ENCODE measurements at places on chromosomes 16 and 17.

DNA sequence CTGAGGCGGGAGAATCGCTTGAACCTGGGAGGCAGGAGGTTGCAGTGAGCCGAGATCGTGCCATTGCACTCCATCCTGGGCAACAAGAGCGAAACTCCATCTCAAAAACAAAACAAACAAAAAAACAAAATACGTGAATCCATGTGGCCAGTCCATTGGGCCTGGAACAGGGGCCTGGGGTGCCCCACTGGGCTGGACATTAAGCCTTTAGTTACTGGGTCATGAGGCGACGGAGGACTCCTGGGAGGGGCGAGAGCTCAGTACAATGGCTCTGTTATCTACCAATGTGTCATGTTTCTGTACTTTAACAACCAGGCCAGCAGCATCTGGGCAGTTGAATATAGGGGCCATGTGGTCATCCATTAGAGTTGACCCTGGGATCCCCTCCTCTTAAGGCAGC is 18.9 kb upstream of the CLEC18A start:
- DNase-seq = no peak

DNA sequence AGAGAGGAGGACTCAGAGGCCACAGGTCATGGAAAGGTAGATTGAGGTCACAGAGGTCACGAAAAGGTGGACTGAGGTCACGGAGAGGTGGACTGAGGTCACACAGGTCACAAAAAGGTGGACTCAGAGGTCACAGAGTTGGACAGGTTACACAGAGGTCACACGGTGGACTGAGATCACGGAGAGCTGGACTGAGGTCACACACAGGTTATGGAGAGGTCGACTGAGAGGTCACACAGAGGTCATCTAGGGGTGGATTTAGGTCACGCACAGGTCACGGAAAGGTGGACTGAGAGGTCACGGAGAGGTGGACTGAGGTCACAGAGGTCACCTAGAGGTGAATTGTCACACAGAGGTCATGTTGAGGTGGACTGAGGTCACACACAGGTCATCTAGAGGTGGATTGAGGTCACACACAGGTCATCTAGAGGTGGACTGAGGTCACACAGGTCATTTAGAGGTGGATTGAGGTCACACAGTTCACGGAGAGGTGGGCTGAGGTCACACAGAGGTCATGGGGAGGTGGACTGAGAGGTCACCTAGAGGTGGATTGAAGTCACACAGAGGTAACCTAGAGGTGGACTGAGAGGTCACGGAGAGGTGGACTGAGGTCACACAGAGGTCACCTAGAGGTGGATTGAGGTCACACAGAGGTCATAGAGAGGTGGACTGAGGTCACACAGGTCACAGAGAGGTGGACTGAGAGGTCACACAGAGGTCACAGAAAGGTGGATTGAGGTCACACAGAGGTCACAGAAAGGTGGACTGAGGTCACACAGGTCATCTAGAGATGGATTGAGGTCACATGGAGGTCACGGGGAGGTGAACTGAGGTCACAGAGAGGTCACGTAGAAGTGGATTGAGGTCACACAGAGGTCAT is 26.7 kb upstream of the JPT2 start:
- no peak for DNase-seq

- DNase-seq = peak; percentile 53
These were observed 802 bp upstream of the TOB1 start for GRCh38 chr17:50866950-50867362.

GRCh38 chr17:39606434-39607056 is 1.2 kb downstream of the NEUROD2 start:
- no peak for DNase-seq

DNA sequence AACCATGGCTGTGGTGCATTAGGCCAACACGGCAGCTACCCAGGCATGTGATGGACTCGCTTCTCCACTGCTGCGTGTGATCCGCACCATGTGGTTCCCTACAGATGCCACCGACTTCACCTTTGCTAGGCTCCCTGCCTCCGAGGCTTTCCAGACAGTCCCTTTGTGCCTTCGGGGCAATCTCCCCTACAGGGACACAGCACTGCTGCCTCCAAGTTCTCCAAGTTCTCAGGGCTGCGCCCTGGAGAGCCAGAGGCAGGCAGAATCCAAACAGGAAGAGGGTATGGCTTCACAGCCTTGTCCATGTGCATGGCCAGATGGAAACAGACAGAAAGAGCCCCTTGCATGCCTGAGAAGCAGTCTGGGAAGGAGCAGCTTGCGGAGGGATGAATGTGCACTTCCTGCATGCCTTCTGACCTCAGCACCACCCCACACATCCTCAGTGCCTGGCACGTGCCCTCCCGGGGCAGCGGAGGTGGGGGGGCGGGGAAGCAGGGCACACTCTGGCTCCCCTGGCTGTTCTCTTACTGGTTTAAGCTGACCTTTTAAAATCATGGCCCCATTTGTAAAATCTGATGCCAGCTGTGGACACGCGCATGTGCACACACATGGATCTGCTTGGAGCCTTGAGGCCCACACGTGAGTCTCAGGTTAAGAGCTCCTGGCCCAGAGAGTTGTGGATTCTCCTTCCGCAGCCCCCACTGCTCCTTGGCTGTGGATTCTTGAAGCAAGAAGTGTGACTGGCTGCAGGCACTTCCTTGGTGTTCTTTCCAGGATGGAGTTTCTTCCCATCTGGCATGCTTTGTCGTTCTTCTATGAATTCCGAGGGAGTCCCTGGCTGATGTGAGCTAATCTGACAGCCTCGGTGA is 55.3 kb upstream of the MTSS2 start:
- no peak for DNase-seq

DNA sequence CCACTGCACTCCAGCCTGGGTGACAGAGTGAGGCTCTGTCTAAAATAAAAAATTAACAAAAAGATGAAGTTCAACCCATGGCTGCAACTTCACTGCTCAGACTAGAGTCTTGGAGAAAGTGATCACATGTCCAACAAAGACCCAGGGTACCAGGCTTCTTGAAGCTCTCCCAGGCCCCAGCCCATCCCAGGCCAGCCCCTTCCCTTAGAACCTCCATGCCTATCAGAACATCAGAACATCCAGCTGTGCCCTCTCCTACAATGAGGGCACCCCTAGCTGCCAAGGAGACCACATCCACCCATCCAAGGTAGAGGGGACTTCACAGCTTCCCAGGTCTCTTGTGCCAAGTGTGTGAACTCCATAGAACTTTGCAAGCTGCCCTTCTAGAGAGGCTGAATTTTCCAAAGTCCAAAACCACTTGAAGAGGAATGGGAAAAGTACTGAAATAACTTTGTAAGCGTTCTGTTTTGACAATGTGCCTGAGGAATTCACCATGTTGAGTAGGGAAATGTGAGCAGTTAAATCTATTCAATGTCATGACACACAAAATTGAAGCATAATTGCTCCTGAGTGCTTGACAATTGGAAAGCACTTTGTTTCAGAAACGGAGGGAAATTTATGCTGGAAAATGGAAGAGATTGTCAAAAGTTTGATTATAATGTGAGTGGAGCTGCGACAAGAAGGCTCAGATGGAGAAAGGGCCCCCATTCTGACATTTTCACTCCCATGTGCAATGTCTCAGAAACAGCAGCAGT is 230.4 kb downstream of the ZNF423 start:
- no peak for DNase-seq

- DNase-seq = no peak
These were observed 17.1 kb upstream of the CDH1 start for GRCh38 chr16:68719993-68720489.

- DNase-seq = no peak
These were observed 1.3 kb upstream of the SP2 start for GRCh38 chr17:47894498-47895346.

DNA sequence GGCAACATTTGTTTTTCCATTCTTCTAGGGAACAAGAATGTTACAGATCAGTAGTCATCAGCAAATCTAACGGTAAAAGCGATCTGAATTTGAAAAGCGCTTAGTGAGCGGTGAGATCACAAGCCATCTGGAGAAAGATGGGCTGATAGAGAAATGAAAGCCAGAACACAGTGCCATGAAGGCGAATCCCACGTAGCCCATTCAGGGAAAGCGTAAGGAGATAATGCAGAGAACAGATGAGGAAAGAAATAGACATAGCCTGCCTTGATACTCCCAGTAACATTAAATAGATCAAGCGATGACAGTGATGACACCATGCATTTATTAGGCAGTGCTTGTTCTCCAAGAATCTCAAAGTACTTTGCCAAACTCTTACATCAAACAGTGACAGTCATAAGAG is 183.1 kb upstream of the PSMD7 start:
- no peak for DNase-seq

DNA sequence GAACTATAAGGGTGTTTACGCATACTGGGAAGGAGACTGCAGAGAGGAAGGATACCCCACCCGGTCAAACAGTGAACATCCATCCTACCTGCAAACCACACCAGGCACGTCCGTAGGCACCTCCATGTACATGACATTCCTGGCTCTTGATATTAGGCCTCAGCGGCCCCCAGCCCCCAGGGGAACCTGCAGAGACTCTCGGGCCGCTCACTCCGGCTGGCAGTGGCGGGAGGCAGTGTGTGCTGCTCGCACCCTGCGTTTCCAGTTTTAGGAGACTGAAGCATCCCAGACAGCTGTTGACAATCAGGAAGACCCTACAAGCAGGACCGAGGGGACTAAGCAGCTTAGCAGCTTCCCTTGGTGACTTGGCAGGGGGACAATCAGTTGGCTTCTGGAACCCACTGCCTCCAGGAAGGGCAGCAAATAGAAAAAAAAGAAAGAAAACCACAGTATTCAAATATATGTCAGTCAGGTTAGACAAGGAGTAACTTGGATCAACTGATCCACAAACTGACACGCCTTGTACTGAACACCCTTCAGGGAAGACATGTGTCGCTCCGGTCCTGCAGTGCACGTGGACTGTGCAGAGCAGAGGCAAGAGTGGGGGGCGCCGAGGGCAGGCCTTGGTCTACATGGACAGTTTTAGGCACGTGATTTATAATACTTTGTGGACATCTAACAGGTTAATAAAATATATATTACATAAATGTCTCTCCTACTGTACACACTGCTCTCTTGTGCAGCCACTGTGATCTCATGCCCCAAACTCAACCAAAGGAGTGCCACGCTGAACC is 29.9 kb upstream of the CLEC18B start:
- no peak for DNase-seq

- no peak for DNase-seq
These were observed 23.6 kb upstream of the WIPI1 start for GRCh38 chr17:68480885-68481284.

- no peak for DNase-seq
These were observed 14.7 kb downstream of the PHKB start for GRCh38 chr16:47475786-47476185.

DNA sequence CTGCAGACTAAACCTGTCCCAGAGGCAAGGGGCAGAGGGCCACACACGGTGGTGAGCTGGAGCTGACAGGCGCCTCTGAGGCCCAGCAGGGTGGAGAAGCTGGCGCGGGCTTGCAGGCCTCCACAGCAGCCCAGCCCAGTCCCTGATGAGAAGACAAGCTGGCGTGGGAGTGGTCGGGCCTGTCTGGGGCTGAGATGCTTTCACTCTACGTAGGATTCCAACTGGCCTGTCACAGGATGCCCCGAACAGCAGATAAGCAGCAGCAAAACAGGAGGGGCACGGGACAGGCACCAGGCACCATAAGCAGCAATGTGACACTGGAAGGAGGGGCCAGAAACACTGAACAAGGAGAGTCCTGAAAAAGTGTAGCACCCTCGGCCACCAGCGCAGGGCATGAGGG is 40.1 kb downstream of the PEMT start:
- no peak for DNase-seq

DNA sequence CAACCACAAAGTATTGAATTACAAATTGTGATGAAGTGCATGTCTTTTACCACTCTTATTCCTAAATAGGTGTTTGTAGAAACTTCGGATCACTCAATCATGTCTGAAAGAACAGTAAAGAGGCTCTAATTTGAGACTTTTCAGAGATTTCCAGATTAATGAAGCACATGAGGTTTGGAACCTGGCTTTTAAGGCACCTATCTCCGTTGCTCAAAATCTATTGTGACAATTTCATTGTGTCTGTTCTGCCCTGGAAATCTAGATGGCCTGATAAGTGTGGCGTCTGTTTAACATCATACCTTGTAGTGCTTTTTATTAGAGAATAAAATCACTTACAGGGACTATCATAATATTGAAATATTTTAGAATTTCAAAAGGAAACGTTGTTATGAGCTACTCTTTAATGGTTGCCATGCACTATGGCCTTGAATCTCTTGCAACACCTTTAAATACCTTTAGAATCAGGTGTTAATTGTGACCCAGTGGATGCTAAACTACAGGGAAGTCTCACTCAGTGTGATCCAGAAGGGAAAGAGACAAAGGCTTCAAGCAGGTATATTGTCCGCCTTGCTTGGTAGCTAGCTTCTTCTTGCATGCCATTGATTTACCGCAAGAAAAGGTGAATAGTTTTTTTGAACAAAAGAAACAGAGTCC is 210.3 kb downstream of the CNTNAP4 start:
- DNase-seq = no peak

DNA sequence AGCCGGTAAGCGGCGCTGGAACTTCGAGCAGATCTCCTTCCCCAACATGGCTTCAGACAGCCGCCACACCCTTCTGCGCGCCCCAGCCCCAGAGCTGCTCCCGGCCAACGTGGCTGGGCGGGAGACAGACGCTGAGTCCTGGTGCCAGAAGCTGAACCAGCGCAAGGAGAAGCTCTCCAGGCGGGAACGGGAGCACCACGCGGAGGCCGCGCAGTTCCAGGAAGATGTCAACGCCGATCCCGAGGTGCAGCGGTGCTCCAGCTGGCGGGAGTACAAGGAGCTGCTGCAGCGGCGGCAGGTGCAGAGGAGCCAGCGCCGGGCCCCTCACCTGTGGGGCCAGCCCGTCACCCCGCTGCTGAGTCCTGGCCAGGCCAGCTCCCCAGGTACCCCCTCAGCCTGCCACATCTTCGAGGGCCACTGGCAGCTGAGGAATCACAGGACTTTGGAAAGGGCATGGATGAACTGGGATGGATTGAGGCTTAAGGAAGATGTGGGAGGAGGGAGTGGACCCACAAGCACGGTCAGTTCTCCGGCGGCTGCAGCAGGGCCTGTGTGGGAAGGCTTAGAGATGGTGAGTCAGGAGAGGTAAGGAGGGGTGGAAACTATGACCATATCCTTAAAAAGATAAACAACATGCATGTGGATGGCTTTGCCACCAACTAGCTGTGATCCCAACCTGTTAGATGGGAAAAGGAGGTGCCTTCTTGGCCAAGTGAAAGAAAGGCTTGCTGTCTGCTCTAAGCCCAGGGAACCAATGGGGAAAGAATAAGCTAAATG is 3.4 kb upstream of the LLGL2 start:
- no peak for DNase-seq

GRCh38 chr16:70728150-70728549 is 42.3 kb upstream of the MTSS2 start:
- no peak for DNase-seq

DNA sequence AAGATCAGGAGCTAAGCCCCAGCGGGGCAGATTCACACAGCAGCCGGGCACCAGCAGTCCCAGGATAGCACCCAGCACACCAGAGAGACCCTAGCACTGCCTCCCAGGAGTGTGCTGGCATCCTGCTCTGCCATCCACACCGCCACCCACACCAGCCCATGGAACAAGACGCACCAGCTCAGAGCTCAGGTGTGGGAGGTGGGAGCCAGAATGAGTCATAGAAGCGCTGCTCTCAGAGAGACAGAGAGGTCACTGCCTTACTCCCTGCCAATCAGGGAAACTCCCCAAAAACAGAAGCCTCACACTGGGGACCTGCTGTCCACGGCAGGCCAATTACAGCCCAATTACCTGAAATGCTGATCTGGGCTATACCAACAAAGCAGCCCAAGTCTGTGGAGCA is 64.9 kb downstream of the CDYL2 start:
- DNase-seq = no peak

Measured in NCI-H1417 treated with DMSO at 0.1 percent for 48 hours (cell line).